MM.1S (cell line): ENCODE measurements at places on chromosomes 12 and 14.

- no peak for DNase-seq
Observed at GRCh38 chr14:22542360-22542759, 46.7 kb downstream of the DAD1 start.

GRCh38 chr14:65228436-65228835 lies 126.1 kb upstream of the MAX start:
- DNase-seq = peak; percentile 60

DNA sequence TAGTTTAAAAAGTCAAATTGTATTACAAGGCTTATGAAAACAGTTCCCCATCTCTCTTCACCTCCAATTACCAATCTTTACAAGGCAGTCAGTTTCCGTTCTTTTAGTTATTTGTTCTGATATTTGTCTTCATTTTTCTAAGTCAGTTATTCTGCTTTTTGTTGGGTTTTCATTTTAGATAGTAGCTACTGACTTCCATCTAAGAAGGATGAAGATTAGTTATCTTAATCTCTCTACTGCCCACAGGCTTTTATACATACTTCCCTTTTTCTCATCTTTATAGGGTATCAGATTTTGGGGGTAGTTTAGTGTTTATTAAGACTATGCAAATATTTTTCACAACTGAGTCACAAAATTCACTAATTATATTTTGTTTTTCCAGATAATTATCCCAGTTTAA lies 38.4 kb downstream of the FRS2 start:
- no peak for DNase-seq

DNA sequence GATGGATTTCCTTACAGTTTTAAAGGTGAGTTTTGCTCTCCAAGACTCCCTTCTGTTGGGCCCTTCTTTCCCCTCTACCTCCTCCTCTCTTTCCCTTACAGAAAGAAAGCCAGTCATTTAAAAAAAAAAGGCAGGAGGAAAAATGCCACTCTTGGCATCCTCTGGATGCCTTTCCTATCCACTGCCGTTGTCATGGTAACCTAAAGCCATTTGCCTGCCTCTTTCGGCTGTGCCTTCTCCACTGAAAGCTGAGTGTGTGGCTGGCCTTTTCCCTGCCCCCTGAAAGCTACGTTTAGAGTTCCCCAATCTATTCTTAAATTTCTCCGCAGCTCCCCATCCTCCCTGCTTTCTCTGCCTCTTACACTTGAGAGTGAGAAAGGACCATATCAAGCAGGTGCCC lies 67.1 kb downstream of the TUNAR start:
- DNase-seq = no peak

GRCh38 chr14:23056145-23056955 lies 970 bp downstream of the CDH24 start:
- DNase-seq = peak; percentile 64

GRCh38 chr14:69684461-69685217 lies 73.2 kb downstream of the SUSD6 start:
- DNase-seq = no peak

- no peak for DNase-seq
Observed at GRCh38 chr12:20212658-20213555, 155.4 kb upstream of the PDE3A start.
